ENCODE measurements at places on chromosomes 6 and 20.

- DNase-seq = peak; percentile 29
These were observed 94.9 kb downstream of the RFX6 start for GRCh38 chr6:116971959-116972358.

GRCh38 chr20:63612276-63612931 is 14.5 kb downstream of the GMEB2 start:
- no peak for DNase-seq

DNA sequence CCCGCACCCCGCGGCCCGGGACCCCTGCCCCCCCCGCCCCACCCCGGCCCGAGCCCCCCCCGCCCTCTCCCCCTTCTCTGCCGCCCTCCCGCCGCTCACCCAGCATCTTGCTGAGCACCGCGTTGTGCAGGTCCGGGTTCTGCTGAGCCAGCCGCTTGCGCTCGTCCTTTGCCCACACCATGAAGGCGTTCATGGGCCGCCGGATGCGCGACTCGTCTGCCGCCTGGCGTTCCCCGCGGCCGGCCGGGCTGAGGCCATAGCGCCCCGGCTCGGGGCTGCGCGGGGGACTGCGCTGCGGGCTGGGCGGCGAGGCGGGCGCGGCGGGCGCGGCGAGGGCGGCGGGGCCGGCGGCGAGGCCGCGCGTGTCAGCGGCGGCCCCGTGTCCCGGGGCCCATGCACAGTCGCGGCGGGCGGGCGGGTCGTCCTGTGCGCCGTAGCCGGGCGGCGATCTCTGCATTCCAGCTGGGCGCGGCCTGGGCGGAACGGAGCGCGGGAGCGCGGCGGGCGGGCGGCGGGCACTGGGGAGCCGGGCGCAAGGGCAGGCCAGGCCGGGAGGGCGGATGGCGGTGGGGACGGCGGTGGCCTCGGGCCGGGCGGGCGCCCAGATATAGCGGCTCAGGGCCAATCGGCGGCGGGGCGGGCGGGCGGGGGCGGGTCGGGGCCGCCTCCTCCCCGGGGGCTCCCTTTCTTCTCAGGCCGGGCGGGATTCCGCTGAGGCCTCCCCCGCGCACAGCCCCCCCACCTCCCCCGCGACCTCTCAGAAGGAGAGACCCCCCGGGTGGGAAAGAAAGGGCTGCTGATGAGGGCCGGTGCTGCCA is at the start of gene SOX18:
TSS of gene SOX18 (minus strand) at position 580 of the 818 bp plus-strand sequence. CDS start at position 457, 123 bp downstream.
- no peak for DNase-seq

- DNase-seq = no peak
These were observed 6.1 kb downstream of the UBE2J1 start for GRCh38 chr6:89346433-89346832.

DNA sequence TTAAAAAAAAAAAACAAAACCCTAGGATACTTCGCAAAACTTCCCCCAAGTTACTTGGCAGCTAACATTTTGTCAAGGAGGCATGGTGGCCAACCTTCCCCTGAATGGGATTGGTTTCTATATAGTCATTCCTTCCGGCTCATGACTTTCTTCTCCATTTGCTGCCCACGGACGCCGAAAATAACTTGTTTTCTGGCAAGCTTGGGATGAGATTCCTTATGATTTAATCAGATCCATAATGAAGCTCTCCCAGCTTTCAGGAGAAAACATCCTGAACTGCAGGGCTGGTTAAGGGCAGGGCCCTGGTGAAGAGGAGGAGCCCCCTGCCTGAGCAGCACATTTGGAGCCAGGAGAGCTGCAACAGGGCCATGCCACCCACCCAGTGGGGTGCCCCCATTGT is 49.9 kb downstream of the PPP1R16B start:
- no peak for DNase-seq

GRCh38 chr20:56691325-56691998 is 62.4 kb downstream of the TFAP2C start:
- no peak for DNase-seq

- no peak for DNase-seq
These were observed 78.5 kb downstream of the CBFA2T2 start for GRCh38 chr20:33568378-33568777.

- DNase-seq = no peak
These were observed 146.5 kb downstream of the EPHA7 start for GRCh38 chr6:93272896-93273295.

GRCh38 chr6:30129265-30130178 is 6.4 kb upstream of the TRIM40 start:
- no peak for DNase-seq

DNA sequence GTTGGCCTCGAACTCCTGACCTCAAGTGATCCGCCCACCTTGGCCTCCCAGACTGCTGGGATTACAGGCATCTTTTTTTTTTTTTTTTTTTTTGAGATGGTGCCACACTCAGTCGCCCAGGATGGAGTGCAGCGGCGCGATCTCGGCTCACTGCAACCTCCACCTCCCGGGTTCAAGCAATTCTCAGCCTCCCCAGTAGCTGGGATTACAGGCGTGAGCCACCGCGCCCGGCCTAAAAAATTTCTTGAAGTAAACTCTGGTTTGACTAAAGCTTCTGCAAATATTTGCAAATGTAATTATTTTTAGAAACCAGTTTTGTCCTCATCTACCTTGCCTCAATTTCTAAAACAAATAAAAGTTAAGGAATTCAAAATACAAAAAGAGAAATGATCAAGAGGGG is 1.2 kb downstream of the IBTK start:
- no peak for DNase-seq

GRCh38 chr6:160129881-160130615 is 8.4 kb downstream of the SLC22A1 start:
- DNase-seq = no peak

- no peak for DNase-seq
These were observed 67.2 kb upstream of the RNF24 start for GRCh38 chr20:4082406-4083097.

DNA sequence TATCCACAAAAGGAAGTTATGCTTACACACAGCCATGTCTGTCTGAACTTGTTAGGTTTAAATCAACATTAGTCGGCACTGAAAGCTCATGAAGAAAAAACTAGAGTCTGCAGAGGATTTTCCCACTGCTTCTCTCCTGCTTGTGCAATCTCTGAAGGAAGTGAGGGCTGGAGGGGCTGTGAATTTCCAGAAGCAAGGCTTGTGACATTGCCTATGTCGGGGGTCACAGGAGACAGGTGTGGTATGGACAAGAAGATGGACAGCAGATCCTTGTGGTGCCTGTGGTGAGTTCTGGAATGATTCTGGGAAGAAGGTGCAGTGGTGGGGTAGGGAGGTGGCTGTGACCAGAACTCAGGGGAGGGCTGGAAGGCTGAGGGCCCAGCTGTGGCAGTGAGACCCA is 84.3 kb upstream of the TRAF3IP2 start:
- no peak for DNase-seq

- no peak for DNase-seq
These were observed 16.0 kb downstream of the UQCC1 start for GRCh38 chr20:35395728-35396127.

DNA sequence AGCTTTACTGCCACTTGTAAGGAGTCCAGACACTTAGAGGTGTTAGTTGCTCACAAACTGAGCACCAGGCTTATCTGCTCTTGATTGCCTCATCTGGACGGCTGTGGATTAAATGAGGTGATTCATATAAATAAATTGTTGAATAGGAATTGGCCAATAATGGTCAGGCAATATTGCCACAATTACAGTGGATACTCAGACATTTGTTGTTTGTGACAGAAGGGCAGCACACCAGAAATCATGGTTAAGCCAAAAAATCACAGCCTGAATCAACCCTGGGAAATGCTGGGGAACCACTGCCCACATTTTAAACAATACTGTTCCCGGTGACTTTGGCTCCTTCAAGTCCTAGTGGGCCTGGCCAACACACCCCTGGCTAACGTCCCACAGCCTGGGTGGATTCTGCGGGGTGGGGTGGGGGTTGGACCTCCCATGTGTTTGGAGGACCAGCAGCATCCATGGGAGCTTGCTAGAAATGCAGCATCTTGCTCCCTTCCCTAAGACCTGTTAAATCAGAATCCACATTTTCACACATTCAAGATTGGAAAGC is 29.5 kb upstream of the SPDEF start:
- DNase-seq = peak; percentile 80

- no peak for DNase-seq
These were observed 248.8 kb upstream of the MAP3K7 start for GRCh38 chr6:90835596-90836212.

- no peak for DNase-seq
These were observed 63.8 kb downstream of the MBOAT1 start for GRCh38 chr6:20148433-20148832.

GRCh38 chr6:143872201-143872600 is 7.9 kb downstream of the ZC2HC1B start:
- DNase-seq = no peak
